ENCODE measurements at places on chromosomes 4 and X. TPM values are rescaled to one million over a fixed set of nuclear protein-coding genes. Genes with fewer than 3 reads are reported as not detected.

Gene PFKFB1
- 0.25 TPM for total RNA-seq

Gene VSIG1
- 0.16 TPM for total RNA-seq

DNA sequence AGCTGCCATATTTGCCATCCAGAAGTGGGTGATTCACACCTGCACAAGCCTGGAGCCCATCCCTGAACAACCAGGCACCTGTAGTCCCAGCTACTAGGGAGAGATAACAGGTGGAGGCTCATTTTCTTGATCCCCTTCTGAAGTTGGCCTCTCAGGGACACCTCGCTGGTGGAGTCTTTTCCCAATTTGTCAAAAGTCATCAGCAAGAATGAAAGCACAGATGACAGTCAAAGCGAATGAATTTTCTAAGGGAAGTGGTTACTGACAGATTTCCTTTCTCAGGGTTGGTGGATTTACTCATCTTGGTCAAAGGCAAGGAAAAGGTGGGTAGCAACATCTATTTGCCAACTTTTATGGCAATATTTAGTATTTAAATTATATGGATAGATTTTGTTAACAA is 36.5 kb downstream of the FGFBP1 start:
- DNase-seq = no peak
- H3K36me3 ChIP-seq = no peaks in the 10 kb centered on the region
- H3K4me3 ChIP-seq = no peak overlapping the region
- H3K27ac ChIP-seq = no peak overlapping the region
- H3K27me3 ChIP-seq = no peaks in the 10 kb centered on the region
- no peaks in the 10 kb centered on the region for H3K4me1 ChIP-seq

DNA sequence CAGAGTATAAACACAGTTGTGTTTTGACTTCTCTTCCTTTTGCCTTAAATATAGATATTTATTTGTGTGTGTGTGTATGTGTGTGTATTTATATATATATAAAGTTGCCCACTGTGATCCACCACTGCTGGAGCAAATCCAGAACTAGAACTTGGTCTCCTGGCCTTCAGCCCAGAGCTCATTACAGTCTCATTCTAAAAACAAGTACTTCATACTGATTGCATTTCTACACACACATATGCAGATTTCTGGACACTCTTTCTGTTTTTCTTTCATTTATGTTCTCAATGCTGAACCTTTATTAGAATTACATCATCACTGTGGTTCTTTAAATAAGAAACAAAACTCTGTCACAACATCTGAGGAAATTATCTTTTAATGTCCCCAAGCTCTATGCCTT is 381 bp downstream of the TXK start:
- no peaks in the 10 kb centered on the region for H3K27me3 ChIP-seq
- DNase-seq = no peak
- H3K36me3 ChIP-seq = no peaks in the 10 kb centered on the region
- no peak overlapping the region for H3K4me3 ChIP-seq

DNA sequence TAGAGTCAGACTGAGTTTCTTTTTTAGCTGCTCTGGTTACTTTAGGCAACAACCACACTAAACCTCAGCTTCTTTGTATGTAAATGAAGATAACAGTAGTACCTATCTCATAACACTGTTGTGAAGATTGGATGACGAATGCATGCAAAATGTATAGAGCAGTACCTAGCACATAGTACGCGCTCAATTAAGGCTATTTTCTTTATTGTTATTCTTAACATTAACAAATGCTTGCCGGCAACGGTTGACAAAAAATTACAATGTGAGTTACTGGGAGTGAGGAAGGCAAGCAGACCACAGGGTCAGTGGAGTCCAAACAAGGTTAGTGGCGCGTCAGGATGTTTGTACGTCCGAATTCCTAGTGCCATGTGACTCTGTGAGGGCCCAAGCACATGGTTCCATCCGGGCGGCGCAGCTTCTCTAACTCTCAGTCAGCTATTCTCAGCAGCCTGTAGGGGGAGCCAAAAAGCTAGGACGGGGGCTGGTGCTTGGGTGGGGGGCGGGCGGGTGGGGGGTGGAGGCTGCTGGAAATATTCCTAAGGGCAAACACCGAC is 821 bp upstream of the NALF2 start:
- DNase-seq = no peak
- H3K36me3 ChIP-seq = no peaks in the 10 kb centered on the region
- H3K4me3 ChIP-seq = peak overlapping the region; percentile 38

DNA sequence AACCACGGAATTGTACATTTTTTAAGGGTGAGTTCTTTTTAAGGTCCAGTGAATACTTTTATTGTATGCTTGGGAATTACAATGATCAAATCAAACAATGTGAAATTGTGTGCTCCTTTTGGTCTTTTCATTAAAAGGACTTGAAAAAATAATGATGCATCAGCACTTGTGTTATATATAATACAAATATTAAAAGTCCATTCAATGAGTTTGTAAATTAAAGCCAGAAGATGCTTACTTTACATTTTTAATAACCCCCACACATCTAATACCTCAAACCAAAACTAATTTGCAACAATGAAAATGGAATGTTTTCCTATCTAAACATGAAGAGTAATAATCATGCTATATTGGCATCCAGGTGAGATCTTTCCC is 369.8 kb upstream of the LCORL start:
- no peak for DNase-seq
- no peak overlapping the region for H3K4me3 ChIP-seq
- no peaks in the 10 kb centered on the region for H3K4me1 ChIP-seq
- no peak overlapping the region for H3K27ac ChIP-seq

DNA sequence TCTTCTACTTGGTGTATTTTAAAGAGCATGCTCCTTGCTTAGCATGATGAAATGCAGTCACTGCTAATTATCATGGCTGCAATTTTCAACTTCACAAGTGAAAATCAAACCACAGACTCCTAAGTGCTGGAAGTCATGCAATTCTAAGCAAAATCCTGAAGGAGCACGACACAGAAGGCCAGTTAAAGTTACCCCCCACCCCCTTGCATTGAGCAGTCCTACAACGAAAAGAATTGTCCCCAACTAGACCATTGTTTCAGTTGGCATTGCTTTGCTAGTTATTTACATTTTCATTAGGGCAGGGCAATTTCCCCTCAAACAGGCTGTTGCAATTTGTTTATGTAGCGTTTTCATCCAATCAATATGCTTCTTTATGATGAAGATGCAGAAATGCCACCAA is 321.2 kb downstream of the PCDH7 start:
- no peak overlapping the region for H3K27ac ChIP-seq
- H3K36me3 ChIP-seq = no peaks in the 10 kb centered on the region
- H3K27me3 ChIP-seq = no peaks in the 10 kb centered on the region
- no peak for DNase-seq
- no peaks in the 10 kb centered on the region for H3K4me1 ChIP-seq

DNA sequence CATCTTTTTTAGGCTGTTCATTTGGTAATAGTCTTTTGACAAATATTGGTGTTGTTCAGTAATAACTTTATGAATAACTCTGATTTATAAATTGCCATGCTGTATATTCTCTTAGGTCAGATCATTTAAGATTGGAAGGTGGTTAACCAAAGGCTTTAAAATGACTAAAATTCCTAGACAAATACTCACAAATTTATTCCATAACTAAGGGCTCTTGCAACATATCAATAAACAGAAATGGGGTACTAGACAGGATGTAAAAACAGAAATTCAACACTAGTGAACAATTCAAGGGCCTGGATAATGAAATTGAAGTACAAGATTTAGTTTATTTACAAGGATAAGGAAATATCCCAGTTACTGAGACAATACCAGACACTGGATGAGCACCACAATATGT is 328.6 kb downstream of the PCDH19 start:
- H3K4me3 ChIP-seq = no peak overlapping the region
- H3K27ac ChIP-seq = no peak overlapping the region
- no peak for DNase-seq
- no peaks in the 10 kb centered on the region for H3K4me1 ChIP-seq

DNA sequence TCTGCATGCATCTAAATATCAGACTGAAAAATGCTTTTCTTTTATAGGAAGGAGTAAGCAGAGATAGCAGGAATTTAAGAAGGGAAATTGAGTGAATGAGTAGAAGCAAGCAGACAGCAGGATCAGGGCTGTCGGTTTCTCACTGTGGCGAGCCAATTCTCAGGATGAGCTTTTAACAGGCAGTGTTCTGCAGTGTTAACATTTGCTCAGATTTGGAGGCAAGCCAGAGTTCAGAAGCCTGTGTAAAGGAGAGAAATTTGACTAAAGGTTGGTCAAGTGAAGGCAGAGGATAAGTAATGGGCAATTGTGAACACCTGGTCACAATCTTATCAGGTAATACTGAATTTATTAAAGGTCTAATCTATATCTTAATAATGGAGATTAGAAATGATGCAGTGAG is 133.3 kb upstream of the MAGEB16 start:
- no peaks in the 10 kb centered on the region for H3K36me3 ChIP-seq
- no peak for DNase-seq
- no peak overlapping the region for H3K27ac ChIP-seq
- H3K4me1 ChIP-seq = no peaks in the 10 kb centered on the region

GRCh38 chrX:103730796-103731493 is 20.2 kb downstream of the TMEM31 start:
- no peaks in the 10 kb centered on the region for H3K36me3 ChIP-seq
- H3K4me1 ChIP-seq = no peaks in the 10 kb centered on the region
- no peak overlapping the region for H3K4me3 ChIP-seq

DNA sequence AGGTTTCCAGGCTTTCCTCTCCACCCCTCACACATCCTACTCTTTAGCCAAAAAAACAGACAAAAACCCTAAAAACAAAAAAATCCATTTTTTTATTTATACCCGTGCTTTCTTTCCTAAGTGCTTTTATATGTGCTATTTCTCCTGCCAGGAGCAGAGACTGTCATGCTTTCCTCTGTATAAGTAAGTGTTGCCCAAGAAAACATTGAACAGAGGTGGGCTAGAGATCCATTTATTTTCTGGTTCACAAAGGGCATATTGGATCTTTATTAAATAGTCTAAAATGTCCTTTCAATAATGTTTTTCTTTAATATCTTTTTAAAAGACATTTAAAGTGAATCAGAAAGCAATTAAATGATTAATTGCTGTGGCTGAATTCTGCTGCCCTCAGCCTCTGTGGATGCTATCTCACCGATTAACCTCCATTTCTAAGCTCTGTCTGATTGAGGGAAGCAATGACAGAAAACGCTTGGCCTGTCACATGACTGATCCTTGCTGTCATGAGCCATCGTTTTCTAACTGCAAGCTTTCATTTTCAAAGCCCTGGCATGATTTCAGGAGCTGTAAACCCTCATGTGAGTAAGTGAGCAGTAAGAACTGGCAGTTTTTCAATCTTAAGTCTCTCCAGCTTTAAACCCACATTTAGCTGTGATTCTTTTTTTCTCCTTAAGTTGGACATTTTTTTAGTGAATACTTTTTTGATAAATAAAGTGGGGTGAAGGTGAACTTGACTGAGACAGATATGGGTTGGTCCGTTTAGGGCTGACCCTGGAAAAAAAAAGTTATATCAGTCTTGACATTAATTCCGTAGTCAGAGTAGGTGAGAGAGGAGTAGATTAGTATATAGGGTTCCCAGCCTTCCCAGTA is 180.7 kb upstream of the PGRMC2 start:
- no peaks in the 10 kb centered on the region for H3K36me3 ChIP-seq
- no peaks in the 10 kb centered on the region for H3K4me1 ChIP-seq
- H3K4me3 ChIP-seq = no peak overlapping the region
- H3K27me3 ChIP-seq = no peaks in the 10 kb centered on the region

DNA sequence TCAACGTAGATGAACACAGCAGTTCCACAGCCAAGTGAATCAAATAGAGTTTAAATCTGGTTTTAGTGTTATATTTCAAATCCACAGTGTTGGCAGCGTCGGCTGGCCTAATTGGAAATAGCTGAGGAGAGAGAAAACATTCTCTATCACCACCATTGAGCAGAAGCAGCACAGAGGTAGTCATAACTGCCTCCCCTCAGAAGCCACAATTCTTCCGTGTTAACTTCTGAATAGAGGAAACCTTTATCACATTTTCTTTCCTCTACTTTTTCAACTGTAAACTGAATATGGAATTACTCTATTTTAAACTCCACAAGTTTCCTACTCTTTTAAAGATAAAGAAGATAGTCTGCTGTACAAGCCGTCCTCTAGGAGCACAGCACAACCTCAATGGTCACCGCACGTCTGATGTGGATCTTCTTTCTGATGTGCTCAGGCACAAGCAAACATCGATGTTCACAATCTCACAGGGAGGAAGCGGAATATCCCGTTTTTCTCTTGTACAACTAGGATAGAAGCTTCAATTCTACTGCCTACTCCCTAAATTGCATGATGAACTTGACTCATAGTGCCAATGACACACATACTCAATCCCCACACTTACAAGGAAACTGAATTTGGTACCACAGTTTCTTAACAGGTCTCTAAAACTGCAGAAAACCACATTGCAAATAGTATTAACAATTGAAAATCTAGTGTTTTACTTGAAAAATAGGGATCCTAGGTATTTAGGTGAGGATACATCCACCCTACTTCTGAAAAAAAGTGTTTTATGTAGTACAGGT is 217.8 kb upstream of the ETNPPL start:
- no peak overlapping the region for H3K27ac ChIP-seq
- H3K4me3 ChIP-seq = no peak overlapping the region
- H3K36me3 ChIP-seq = no peaks in the 10 kb centered on the region
- no peaks in the 10 kb centered on the region for H3K4me1 ChIP-seq
- DNase-seq = no peak
- H3K27me3 ChIP-seq = no peaks in the 10 kb centered on the region

DNA sequence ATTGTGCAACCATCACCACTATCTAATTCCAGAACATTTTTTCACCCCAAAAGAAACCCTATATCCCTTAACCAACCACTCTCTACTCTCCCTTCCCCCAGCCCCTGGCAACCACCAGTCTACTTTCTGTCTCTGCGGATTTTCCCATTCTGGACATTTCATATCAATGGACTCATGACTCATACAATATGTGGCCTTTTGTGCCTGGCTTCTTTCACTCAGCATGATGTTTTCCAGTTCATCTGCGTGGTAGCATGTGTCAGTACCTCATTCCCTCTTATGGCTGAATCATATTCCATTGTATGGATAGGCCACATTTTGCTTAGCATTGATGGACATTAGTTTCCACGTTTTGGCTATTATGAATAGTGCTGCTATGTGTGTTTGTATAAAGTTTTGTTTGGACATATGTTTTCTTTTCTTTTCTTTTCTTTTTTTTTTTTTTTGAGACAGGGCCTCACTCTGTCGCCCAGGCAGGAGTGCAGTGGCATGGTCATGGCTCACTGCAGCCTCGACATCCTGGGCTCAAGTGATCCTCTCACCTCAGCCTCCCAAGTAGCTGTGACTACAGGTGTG is 335.4 kb downstream of the BCOR start:
- H3K4me1 ChIP-seq = no peaks in the 10 kb centered on the region
- H3K27ac ChIP-seq = no peak overlapping the region
- DNase-seq = no peak
- H3K4me3 ChIP-seq = no peak overlapping the region
- no peaks in the 10 kb centered on the region for H3K27me3 ChIP-seq

DNA sequence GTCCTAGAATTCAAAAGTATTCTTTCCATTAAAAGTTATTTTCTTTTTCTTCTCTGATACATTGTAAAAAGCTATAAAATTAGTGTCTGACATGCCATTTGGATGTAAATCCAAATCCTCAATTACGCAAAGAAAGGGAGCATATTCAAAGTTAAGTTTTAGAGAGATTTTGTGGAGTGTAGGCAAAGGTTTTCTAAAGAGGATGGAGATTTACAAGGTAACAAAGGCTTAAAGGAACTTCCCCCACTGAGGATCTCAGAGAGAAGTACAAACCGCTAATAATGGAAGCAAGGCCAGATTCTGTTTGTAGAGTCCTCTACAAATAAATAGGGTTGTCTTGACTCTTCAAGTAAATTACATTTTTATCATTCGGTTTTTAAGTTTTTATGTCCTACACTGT is 91.0 kb upstream of the MAPK10 start:
- no peaks in the 10 kb centered on the region for H3K4me1 ChIP-seq
- DNase-seq = no peak
- no peak overlapping the region for H3K27ac ChIP-seq
- no peaks in the 10 kb centered on the region for H3K36me3 ChIP-seq
- no peak overlapping the region for H3K4me3 ChIP-seq
- H3K27me3 ChIP-seq = no peaks in the 10 kb centered on the region

All from colonic mucosa (tissue), 4 donors.